ENCODE measurements at places on chromosomes 2 and 18.

DNA sequence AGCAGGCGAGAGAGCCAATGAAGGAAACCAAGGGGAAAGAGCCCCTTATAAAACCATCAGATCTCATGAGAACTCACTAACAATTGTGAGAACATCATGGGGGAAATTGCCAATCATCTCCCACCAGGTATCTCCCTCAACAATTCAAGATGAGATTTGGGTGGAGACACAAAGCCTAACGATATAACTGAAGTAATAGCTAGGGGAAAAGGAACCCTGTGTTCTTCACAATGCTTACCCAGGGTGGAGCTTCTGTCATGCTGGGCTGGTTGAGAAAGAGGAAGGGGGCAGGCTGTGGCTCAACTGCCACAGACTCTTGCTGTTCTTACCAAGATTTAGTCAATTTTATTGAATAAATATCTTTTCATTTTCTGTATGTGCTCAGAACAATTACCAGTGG is 392.1 kb upstream of the HS6ST1 start:
- no peak for ATAC-seq

DNA sequence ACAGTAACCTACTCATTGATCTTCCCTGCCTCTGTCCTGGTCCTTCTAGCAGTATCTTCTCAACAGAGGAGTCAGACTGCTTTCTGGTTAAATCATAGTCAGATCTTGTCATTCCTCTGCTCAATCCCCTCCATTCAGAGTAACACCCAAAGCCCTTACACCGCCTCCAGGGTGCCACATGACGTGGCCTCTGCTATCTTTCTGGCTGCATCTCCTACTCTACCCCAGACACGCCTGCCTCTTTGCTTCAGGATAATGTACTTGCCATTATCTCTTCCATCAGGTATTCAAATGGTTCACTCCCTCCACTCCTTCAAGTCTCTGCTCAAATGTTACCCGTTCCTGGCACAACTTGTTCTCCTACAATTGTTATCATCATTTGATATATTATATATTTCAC is 36.3 kb upstream of the ACVR2A start:
- no peak for ATAC-seq

DNA sequence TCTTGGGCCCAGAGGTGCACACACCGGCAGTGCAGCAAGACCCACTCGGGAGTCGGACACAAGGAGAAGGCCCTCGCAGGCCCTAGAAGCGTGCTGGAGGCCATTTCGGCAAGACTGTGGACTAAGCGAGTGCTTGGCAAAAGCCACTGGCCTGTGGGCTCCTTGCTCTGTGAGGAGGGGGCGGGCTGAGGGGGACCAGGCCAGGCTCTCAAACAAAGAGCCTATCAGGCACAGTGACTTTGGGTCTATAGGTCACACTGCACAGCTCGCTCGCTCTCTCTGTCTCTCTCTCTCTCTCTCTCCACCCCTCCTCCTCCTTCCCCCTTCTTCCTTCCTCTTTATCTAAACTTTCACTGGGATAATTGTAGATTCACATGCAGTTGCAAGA is 23.6 kb upstream of the ZCCHC2 start:
- no peak for ATAC-seq

DNA sequence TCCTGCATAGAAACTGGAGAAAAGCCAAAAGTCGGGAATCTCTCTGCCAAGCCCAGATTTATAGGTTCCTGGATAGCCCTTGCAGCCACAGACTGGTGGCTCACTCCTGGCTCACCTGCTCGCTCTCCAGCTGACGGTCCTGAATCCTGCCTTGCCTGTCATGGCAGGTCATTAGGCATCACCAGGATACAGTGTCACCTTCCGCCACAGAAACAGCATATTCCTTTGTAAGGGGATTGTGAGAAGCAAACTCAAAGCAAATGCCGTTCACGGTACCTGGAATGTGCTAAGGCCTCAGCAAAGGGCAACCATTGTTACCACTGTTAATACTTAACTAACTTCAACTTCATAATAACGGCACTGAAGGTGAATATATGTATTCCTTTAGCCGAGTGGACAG is 57.1 kb upstream of the GPR45 start:
- ATAC-seq = no peak

GRCh38 chr2:59047373-59047995 is 806.4 kb upstream of the FANCL start:
- no peak for ATAC-seq

DNA sequence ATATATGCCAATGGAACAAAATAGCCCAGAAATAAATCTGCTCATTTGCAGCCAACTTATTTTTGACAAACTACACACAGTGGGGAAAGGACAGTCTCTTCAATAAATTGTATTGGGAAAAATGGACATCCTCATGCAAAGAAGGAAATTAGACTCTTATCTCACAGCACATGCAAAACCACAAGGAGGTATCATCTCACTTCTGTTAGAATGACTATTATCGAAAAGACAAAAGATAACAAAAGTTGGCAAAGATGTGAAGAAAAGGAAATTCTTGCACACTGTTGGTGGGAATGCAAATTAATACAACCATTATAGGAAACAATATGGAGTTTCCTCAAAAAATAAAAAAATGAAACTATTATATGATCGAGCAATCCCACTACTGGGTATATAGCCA is 16.3 kb upstream of the WDR75 start:
- no peak for ATAC-seq

GRCh38 chr2:8247905-8248622 is 433.8 kb upstream of the ID2 start:
- no peak for ATAC-seq

- no peak for ATAC-seq
Measured at GRCh38 chr2:222459983-222460382, 35.6 kb downstream of the SGPP2 start.

DNA sequence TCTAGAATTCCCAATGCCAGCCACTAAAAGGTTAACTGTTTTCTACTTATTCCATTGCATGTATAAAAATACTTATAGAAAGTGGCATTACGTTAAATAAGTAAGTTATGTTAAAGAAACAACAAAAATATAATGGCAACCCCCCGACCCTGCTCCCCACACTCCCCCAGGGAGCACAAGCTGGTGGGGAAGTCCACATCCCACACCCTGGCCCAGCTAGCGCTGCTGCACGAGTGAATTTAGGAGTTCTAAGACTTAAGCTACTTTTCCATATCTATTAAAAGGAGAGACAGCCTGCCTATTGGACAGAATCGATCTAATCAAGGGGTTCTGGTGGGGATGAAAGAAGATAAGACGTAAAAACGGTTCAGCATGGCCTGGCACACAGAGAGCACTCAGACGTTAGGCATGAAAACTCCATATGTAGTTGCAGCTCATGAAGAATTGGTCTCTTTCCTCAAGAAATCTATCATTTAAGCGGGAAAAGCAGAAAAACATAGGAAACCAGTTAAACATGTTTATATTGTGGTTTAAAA is 16.6 kb downstream of the HJURP start:
- ATAC-seq = no peak

DNA sequence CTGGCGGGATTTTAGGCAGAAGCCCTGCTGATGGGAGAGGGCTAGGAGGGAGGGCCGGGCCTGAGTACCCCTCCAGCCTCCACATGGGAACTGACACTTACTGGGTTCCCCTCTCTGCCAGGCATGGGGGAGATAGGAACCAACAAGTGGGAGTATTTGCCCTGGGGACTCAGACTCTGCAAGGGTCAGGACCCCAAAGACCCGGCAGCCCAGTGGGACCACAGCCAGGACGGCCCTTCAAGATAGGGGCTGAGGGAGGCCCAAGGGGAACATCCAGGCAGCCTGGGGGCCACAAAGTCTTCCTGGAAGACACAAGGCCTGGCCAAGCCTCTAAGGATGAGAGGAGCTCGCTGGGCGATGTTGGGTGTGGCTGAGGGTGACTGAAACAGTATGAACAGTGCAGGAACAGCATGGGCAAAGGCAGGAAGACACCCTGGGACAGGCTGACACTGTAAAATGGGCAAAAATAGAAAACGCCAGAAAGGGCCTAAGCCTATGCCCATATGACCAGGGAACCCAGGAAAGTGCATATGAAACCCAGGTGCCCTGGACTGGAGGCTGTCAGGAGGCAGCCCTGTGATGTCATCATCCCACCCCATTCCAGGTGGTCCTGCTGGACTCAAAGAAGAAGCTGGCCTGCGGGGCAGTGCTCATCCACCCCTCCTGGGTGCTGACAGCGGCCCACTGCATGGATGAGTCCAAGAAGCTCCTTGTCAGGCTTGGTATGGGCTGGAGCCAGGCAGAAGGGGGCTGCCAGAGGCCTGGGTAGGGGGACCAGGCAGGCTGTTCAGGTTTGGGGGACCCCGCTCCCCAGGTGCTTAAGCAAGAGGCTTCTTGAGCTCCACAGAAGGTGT is 8.5 kb downstream of the PROC start:
- no peak for ATAC-seq

GRCh38 chr2:26542194-26542455 is 64.2 kb upstream of the OTOF start:
- ATAC-seq = no peak

DNA sequence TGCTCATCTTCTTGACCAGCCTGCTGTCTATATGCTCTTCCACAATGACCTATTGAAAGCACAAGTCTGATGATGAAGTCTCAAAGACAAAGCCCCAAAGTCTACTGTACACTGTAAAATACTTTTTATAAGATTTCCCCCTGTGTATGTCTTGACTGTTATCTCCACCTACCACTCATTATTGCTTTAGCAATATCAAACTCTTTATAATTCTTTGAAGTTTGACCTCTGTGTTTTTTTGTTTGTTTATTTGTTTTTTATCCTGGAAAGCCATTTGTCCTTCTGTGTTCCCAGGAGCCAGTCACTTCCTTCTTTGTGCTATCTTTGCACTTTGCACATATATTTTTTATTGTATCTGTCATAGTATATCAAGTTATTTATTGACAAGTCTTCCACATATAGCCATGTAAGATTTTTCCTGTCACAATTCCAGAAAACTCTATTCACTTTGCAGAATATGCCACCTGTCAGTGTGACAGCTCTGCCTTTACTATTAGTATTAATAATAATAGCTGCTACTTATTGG is 66.3 kb downstream of the RND3 start:
- ATAC-seq = no peak

DNA sequence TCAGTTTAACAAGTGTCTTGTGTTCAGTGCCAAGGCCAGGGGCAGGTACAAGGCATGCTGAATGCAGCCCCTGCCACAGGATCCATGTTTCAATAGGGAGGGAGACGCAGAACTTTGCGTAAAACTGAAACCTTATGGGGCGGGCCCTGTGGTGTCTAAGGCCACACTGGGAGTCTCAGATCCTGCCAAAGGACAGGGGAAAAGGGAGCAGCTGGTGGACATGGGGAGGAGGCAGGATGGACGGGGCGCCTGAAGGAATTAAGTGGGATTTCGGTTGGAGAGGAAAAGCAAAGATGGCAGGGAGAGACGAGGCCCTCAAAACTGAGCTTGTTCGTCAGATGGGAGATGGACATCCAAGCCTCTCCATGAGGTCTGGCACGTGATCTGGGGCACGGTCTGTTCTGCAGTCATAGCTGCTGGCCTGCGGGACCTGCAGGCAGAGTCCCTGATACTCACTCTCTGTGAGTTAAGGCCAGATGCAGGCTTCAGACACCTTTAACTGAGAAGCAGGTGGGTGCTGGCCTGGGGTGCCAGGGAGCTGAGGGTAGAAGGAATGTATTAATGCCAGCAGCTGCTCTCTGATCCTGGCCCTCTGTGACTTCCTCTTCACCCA is 48.8 kb downstream of the TCF7L1 start:
- ATAC-seq = no peak

Measured in activated T-helper 17 cell treated with anti-CD3 and anti-CD28 coated beads, Interleukin-2, amount 50 U/mL, for 72 hours (primary cell).